ENCODE measurements at places on chromosomes 11 and 22. TPM values are rescaled to one million over a fixed set of nuclear protein-coding genes. Genes with fewer than 3 reads are reported as not detected.

NPAS4 gene
- not detected for total RNA-seq

PAAF1 gene
- total RNA-seq = 7.7 TPM

KIF18A gene
- total RNA-seq = 7.8 TPM

ACRV1 gene
- total RNA-seq = not detected

Data from aortic smooth muscle cell (primary cell).